ENCODE measurements at places on chromosomes 1 and 21.

GRCh38 chr1:41371630-41372599 is 10.7 kb downstream of the FOXO6 start:
- peak; percentile 57 for DNase-seq

- DNase-seq, result no peak
Observed at GRCh38 chr21:38798081-38798480, 7.6 kb upstream of the ETS2 start.

DNA sequence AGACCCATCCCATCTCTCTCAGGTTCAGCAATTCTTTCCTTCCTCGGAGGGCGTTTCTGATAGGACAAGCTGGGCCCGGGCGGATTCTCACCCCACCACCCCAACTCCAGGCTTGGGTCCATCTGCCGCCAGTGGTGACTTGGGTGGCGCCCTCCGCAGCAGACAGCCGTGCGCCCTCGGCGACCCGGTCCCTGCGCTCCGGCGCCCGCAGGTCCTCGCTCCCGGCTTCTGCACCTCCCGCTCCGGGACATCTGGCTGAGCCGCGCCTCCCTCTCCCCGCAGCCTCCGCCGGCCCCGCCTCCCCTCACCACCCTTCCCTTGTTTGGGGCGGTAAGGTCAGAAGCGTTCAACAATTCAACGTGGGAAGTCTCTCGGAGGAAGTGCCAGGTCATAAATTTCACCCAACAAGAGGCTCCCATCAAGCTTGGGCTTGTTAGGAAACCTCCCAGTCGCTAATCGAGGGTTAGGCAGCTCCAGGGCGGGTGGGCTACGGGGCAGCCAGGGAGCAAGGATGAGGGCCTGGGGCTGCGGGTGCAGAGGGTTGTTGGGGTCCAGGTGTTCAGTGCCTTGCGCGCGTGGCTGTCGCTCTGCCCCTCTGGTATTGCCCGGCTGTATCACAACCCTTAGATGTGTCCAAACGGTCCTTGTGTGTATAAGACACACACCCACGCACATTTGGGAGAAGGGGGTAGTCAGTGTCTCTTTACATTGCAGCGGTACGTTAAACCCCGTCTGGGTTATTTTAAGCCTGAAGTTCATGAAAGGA is 39.8 kb downstream of the OLIG1 start:
- DNase-seq, result peak; percentile 68

- no peak for DNase-seq
Observed at GRCh38 chr1:22531251-22531650, 32.0 kb upstream of the EPHA8 start.

DNA sequence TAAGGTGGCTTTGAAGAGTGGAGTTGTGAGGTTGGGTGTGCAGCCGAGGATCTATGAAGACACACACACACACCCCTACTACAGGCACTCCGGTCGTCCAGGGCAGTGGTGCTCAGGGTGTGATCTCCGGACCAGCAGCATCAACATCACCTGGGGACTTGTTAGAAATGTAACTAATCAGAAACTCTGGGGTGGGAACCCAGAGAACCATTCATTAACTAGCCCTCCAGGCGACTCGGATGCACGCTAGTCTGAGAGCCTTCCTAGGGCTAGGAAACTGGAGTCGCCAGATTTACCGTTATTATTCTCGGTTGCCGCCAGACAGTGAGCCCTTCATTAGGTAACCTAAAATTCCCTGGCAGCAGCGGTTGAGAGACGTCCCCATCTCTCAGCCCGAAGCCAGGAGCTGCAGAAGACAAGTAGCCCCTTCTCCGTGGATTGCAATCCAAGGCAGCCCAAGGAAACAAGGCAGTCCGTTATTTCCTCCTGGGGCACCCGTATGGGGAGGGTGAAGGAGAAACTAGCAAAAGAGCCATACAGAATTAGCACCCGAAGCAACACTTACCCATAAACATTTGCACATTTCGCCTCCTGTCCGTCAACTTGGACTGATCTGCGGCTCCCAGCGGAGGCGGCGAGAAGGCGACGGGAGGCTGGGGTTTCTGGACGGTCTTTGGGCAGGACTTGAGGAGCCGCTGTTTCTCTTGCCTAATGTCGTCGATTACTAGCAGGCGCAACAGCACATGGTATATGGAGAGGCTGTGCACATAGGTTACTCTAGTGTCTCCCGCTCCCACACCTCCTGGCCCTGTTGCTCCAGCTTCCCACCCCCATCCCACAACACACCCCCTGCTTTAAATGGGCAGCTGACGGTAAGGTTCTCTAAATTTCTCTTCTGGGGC is 2.9 kb upstream of the CCN1 start:
- DNase-seq, result no peak

DNA sequence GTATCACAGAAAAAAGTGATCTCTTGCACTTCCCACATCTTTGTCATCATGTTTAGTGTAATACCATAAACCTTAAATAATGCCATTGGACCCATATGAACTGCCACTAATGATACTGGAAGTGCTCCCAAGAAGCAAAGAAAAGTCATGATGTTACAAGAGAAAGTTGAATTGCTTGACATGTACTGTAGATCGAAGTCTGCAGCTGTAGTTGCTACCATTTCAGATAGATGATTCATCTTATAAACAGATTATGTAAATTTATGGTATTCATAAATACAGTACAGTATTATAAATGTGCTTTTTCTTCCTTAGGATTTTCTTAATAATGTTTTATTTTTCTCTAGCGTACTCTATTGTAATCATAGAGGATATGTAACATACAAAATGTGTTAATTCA is 30.1 kb upstream of the LAMC2 start:
- DNase-seq, result no peak

GRCh38 chr1:165395478-165395877 is 39.0 kb upstream of the LMX1A start:
- DNase-seq, result no peak

GRCh38 chr1:185529673-185530072 is 204.5 kb upstream of the HMCN1 start:
- DNase-seq, result no peak

- no peak for DNase-seq
Observed at GRCh38 chr1:39922251-39922688, 20.6 kb upstream of the MYCL start.

GRCh38 chr1:205318231-205318991 is 3.1 kb downstream of the NUAK2 start:
- no peak for DNase-seq

DNA sequence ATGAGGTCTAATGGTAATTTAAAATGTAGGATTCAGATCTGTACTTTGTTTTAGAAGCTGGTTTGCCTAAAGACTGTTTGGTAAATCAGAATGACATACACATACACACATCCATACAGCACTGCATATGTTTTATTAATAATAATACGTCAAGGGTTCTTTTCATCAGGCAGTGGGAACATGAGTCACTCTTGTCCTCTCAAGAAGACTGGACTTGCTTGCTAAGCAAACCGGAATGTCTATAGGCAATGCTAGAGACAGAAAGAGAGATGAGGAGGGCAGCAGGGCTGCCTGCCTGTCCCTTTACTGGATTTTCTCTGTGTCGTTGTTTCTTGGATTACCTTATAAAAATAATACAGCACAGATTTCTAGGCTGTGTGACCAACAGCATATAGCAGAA is 119.1 kb upstream of the GALNT2 start:
- no peak for DNase-seq

DNA sequence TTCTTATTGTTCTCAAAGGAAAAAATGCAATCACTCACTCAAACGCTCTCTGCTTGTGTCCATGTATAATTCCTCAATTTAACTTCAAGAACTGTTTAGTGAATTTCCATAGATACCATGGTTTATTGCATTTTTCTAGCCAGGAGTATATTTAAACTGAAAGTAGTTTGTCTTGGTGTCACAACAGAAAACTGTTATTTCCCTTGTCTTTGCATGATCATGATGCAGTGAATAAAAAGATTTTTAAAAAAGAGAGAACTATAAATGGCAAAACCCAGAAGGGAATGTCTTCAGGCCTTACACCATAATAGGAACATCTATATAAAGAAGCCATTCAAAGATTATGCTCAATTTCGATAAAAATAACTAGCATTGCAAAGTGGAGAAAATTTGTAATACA is 523.5 kb upstream of the ADGRL4 start:
- DNase-seq, result no peak

- no peak for DNase-seq
Observed at GRCh38 chr1:8061673-8062386, 35.7 kb upstream of the ERRFI1 start.

- DNase-seq, result no peak
Observed at GRCh38 chr1:9891207-9891606, 18.9 kb downstream of the CTNNBIP1 start.

GRCh38 chr1:234975122-234975940 is 153.3 kb downstream of the TOMM20 start:
- DNase-seq, result peak; percentile 88

GRCh38 chr1:30789388-30790255 is 32.0 kb upstream of the LAPTM5 start:
- DNase-seq, result no peak

GRCh38 chr1:201714542-201715329 is 114.2 kb upstream of the IPO9 start:
- peak; percentile 98 for DNase-seq

DNA sequence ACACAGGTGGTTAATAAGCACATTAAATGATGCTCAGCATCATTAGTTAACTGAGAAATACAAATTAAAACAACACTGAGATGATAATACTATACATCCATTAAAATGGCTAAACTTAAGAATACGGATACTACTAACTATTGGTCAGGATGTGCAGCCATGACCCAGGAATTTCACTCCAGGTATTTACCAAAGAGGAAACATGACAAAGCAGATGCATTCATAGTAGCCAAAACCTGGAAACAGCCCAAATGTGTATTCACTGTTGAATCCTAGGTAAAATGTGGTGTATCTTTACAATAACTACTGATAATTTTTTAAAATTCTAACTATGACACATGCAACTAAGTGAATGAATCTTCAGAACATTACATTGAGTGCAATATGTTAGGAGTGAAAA is 73.0 kb downstream of the PTPRC start:
- DNase-seq, result no peak

GRCh38 chr1:206982216-206982615 is 12.0 kb upstream of the FCAMR start:
- DNase-seq, result peak; percentile 77

DNA sequence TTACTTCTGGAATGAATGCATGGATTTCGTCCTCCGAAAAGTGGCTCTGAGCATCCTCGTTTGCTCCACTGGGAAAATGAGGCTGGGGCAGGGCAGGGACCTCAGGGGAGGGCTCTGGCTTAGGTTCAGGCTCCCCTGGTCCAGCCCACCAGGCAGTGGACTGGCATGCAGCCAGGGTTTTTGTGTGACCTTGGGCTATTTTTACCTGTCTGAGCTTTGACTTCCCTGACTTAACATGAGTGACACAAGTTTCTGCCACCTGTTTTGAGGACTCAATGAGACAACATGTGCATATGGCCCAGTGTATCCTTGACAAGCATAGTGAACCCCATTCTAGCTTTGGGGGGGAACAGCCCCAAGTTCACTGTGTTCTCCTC is 32.6 kb upstream of the EDN2 start:
- no peak for DNase-seq

DNA sequence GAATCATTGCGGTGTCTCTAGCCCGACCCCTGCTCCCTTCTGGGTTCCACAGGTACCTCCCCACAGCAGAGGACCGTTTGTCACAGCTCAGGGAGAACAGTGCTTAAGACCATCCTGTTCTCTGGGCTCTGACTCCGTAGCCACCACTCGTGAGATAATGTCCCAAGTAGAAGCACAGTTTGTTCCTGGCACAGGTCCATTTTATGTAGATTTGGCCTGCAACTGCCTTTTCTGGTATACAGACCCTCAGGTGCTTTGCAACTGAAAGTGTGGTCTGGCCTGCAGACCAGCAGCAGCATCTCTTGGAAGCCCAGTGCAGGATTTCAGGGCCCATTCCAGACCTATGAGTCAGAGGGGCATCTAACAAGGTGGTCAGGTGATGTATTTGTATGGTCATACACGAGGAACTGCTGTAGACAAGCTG is 28.4 kb upstream of the TMEM125 start:
- DNase-seq, result no peak

- DNase-seq, result peak; percentile 82
Observed at GRCh38 chr1:58848818-58849411, 65.1 kb upstream of the JUN start.

GRCh38 chr21:39326607-39327307 is 13.3 kb upstream of the BRWD1 start:
- no peak for DNase-seq

DNA sequence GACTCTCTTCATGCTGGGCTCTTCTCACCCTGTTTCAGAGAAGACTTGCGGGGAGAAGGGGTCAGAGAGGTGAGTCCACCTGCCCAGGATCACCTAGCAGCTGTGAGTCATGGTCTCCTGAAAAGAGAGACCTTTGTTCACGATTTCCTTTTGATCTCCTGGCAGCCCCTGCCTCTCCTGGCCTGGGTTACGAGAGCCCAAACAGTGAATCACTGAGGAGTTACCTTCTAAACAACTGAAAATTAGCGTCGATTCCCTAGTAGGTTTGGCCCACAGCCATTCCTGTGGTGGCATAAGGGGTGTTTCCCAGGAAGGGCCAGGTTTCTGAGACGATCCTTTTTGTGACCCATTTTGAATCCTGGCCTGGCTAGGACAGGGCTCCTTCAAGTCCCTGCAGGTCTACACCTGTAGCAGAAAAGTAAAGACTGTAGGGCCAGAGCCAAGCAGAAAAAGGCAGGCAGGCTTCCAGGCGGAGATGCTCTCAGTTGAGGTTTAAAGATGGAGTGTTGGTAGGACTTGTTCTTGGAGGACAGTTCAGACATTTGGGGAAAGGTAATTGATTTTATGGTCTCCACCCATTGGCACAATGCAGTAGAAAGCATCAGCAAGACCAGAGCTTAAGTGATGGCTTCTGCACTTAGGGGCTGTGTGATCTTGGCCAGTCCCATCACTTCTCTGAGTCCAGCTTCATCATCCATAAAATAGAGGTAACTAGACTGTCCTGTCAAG is 2.1 kb upstream of the PLA2G2E start:
- DNase-seq, result no peak

DNA sequence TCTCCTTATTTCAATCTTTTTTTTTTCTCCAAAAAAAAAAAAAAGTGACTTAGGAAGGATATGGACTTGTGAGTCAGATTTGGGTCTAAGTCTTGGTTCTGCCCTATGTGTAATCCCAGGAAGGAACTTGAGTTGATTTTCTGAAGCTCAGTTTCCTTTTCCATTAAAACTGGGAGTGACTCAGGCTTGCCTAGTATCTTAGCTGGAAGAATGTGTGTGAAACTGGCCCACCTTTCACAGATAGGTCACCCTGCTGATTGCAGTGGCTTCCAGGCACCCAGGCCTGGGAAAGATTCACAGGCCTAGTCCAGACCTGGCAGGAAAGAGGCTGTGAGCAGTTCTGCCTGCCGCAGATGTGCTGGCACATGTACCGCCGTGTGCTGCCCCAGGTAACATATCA is 218.3 kb upstream of the HOOK1 start:
- DNase-seq, result peak; percentile 55

DNA sequence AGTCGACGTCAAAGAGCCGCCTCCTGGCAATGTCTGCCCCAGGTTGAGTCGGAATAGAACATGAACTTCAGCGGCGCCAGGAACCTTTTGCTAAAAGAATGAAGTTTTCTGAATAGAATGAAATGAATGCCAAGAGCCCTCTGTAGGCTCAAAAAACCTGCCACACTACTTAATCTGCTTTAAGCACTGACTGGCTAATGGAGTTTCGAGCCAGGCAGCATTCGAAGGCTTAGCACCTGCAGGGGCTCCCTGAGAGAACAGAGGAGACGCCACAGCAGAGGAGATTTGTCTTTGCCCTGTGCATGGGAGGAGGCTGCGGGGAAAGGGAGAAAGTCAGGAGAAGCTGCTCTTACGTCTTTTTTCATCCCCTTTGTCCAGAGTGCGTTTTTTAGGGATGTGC is 641.7 kb downstream of the AJAP1 start:
- DNase-seq, result no peak

- DNase-seq, result peak; percentile 9
Observed at GRCh38 chr1:42730988-42731387, 9.0 kb downstream of the CLDN19 start.

GRCh38 chr1:66778969-66779368 is 22.1 kb downstream of the INSL5 start:
- DNase-seq, result no peak

Data from suppressor macrophage treated with lipopolysaccharide for 1 hour (primary cell).